ENCODE measurements at places on chromosomes 5 and 9.
A peak's percentile ranks its signal among the peaks of the same experiment; 100 is the strongest.

DNA sequence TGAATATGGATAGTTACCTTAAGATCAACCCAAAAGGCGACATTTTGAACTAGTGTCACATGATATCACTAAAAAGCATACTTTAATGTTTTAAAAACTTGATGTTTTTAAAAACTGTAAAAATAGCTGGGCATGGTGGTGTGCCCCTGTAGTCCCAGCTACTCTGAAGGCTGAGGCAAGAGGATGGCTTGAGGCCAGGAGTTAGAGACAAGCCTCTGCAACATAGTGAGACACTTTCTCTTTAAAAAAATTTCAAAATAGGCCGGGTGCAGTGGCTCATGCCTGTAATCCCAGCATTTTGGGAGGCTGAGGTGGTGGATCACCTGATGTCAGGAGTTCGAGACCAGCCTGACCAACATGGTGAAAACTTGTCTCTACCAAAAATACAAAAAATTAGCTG is 129.5 kb downstream of the NPR3 start:
- no peak for DNase-seq

GRCh38 chr5:171961117-171961516 is 45.3 kb downstream of the FBXW11 start:
- DNase-seq, result no peak

DNA sequence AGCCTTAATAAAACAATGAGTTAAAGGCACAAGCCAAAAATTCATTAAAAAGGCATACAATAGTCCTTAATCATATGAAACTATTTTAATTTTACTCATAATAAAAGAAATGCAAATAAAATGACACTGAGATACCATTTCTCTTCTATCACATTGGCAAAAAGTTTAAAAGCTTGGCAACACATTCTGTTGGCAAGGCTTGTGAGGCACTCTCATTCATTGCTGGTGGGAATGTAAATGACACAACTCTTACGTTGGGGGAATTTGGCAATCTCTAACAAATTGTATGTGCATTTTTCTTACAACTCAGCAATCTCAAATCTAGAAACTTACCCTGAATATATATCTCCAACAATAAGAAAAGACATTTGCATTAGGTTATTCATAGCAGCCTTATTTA is 111.6 kb downstream of the PRELID2 start:
- DNase-seq, result no peak

DNA sequence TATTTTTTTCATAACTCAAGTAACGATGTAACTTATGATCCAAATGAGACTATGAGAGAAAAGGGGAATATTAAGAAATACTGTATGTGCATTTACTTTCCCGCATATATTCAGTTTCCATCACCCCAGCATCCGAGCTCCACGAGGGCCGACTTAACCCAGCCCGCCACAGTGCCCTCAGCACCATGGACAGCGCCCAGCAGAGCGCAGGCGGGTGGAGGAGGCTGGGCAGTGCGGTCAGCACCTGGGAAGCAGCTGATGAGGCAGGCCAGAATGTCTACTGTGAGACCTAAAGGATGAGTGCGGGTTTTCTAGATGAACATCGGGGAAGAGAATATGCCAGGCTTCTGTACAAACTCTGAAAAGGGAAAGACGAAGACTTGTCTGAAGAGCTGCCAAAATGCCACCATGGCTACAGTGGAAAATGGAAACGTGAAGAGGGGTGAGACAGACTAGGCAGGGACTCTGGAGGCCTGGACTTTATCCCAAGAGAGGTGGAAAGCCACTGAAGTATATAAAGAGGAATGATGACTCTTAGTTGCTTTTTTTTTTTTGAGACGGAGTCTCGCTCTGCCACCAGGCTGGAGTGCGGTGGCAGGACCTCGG is 34.5 kb upstream of the MED27 start:
- DNase-seq, result no peak

DNA sequence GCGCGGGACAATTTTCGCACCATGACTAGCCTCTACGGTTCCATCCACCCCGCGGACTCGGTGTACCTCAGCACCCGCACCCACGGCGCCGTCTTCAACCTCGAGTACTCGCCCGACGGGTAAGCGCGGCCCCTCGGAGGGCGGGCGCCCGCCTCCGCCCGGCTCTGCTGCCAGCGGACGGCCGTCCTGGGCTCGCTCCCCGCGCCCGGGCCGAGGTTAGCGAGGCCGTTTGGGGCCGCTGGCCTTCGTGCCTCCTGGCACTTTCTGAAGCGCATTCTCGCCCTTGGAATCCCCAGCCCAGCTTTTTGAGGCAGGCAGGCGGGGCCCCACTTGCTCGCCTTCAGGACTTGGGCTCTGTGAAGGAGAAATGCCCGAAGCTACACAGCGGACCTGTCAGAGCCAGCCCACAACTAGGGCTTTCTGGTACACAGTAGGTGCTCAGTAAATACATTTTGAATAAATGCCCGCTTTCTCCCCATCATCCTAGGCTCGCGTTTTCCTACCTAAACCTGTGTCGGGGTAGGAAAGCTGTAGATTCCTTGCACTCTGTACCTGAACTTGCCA is 772 bp downstream of the DCAF10 start:
- no peak for DNase-seq

GRCh38 chr5:136013559-136013958 is 15.2 kb upstream of the TGFBI start:
- no peak for DNase-seq

DNA sequence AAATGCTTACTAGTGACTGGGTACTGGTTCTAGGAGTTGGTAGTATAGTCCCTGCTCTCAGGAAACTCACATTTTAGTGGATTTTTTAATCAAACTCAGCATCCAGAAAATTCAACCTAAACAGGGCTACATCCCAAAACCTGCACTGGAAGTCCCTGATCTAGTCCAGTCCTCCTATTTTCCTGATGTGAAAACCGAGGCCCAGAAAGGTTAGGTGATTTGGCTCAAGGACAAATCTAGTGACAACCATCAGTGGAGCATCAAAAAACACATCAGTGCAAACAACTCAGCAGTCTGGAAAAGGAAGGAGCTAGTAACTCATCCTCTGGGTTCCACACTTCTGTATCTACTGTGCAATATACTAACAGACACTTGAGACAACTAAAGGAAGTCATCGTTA is 38.2 kb downstream of the SERINC5 start:
- DNase-seq, result no peak

GRCh38 chr5:158301186-158301585 is 442.2 kb upstream of the CLINT1 start:
- no peak for DNase-seq

DNA sequence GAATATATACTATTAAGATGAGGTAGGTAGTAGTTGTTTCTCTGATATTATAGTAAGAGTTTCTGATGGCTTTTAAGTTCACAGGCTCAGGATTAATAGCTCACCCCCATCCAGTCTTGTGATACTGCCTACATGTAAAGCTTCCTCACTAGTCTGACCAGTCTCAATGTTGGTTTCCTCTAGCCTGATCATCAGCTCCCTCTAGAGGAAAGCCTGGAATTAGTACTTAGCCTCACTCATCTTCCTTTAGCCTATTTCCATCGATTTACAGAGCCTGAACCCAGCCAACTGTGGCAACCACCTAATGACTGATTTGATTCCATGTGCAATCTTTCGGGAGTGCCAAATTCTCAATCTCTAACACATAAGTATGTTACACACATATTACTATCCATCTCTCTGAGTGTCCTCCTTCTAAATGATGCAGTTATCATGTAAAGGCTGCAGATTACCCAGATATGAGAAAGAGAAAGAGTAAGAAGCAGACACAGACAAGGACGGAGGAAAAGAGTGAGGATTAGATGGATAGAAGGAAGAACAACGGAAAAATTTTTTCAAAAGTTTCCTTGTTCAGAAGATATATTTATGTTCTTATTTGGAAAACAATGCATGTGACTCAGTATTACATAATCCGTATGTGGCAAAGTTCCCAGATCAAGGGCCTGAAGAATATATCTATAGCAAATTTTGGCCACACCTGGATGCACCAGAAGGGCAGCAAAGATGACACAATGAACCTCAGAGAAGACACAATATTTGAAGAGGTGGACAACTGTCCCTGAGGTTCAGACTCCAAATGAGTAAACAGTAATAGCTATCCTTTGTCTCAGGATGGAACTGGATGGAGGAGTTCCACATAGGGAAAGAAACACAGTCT is 333.7 kb downstream of the ELAVL2 start:
- DNase-seq, result no peak

DNA sequence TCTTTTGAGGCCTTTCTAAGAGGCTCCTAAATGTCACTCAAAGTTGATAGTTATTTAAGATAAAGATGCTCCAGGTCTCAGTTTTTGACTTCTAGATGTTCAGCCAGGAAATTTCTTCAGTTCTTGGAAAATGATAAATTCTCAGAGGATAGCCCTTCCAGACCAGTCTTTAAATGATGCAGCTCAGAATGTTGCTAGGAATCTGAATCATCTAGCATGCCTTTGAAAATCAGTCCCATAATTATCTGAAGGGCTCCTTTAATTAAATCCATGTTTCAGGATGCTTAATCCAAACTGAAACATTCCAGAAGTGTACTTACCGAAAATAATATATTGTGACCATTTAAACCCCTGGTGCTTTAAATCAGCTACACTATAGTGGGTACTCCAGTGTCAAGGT is 107.5 kb upstream of the FBN2 start:
- DNase-seq, result no peak

DNA sequence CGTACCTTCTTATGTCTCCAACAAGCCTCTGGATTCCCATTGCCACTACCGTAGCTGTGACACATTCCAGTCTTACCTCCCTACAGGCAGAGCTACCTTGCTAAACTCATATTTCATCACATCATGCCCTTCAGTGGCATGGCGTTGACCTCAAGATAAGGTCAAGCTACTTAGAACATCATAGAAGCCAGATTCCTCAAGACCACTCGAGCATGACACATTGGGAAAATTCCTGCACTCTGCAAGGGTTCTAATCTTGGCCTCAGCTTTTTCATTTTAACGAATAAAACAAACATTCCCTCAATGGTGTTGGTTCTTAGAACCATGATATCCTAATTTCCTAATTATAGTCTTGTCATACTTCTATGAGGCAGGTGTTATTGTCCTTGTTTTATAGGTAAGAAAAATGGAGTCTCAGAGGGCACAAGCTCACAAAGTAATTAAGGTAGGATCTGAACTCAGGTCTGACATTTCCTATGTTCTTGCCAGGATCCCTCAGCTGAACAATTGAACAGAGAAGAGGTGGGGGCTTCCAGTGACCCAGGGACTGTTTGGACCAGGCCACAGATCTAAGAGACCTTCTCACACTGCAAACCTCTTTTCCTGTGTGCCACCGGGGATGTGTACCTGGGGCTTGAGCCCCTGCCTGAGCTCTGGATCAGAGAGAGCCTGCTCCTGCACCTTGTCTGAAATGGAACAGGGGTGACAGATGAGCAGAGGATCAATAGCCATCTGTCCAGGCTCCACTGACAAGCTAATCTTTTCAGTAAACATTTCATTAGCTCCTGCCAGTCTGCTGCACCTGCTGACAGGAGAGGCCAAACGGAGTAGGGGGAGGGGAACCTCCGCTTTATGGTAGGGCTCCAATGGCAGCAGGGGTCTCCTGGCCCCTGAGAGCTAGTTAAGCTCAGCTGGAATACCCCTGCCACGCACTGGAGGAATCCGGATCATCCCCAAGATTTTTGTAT is 49.3 kb downstream of the ALG2 start:
- DNase-seq, result no peak

- peak; percentile 74 for DNase-seq
Observed at GRCh38 chr5:180803181-180804128, 849 bp upstream of the MGAT1 start.

- no peak for DNase-seq
Observed at GRCh38 chr5:95380103-95380628, 11.0 kb upstream of the FAM81B start.

GRCh38 chr5:911601-912000 is 18.9 kb downstream of the TRIP13 start:
- no peak for DNase-seq

- DNase-seq, result no peak
Observed at GRCh38 chr5:157029457-157029856, 29.5 kb downstream of the HAVCR1 start.
